NCI-H69 (cell line): ENCODE measurements at places on chromosomes 16 and 17.

- no peak for DNase-seq
Observed at GRCh38 chr16:59044616-59045015, 310.5 kb upstream of the GOT2 start.

GRCh38 chr16:1122398-1122765 lies 26.3 kb upstream of the C1QTNF8 start:
- DNase-seq: no peak

DNA sequence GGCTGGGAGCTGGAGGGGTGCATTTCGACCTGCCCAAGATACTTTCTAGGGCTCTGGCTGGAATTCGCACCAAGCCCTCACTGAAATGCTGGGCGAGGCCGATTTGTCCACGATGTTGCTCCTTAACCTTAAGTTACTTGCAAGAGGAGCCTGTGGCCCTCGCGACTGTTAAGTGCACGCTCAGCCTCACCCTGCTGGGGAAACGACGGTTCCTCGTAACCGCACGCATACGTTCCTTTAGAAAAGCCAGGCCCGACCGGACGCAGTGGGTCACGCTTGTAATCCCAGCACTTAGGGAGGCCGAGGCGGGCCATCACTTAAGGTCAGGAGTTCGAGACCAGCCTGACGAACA lies 607 bp upstream of the NCOR1 start:
- peak; percentile 73 for DNase-seq

DNA sequence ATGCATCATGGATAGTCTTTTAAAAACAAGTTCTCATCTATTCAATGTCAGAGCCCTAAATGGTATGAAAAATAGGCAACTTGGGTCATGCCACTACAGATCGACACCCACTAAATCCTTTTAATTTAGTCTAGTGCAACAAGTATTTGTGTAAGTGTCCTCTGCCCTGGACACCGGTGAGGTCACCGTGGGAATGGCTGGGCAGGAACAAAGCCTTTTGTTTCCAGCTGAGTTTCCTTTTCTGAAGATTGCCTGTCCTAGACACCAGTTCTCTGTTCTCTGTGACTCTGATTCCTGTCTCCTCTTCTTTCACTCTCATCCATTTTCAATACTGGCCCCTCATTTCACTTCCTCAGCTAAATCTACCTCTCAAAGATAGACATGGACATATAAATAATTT lies 446.5 kb downstream of the MAF start:
- no peak for DNase-seq

GRCh38 chr17:47172696-47173565 lies 16.2 kb downstream of the CDC27 start:
- DNase-seq: no peak

DNA sequence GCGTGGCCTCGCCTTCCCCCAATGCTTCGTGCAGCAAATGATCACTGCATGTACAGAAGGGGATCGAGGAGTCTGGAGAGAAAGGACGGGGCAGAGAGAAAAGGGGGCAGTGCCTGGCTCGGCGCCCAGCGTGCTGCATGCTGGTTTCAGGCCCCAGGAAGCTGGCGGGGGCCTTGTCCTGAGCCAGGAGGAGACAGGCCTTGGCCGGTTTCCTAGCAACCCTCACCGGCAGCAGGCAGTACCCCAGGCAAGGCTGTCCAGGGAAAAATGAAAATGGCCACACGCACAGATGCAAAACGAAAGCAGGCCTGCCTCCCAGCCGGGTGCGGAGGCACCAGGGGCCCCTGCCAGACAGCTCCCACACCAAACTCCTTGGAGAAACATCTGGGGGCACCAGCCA lies 126.3 kb downstream of the ZFHX3 start:
- DNase-seq: peak; percentile 90

GRCh38 chr17:6057562-6057961 lies 12.6 kb upstream of the WSCD1 start:
- no peak for DNase-seq

GRCh38 chr16:50573279-50573678 lies 25.1 kb downstream of the NKD1 start:
- peak; percentile 13 for DNase-seq

- DNase-seq: no peak
Observed at GRCh38 chr16:10827691-10828341, 9.2 kb upstream of the TVP23A start.

GRCh38 chr17:51238255-51238887 lies 21.5 kb downstream of the MBTD1 start:
- DNase-seq: no peak

DNA sequence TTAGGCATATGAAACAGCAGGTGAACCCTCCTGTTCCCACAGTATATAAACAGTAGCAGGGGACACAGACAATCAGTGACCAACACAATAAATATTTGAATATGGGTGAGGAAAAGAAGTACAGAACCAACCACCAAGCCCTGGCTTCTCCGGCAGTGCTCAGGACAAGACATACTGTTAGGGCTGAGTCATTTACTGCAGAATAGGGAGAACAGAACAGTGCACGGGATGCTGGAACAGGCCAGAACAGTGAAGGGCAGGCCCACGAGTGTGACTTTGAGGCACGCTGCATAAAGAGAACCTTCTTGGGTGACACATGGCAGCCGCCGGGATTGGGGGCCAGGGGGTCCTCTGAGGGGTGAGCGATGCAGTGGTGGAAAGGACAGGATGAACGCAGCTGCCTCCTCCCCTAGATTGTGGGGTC lies 160.4 kb downstream of the CMIP start:
- DNase-seq: peak; percentile 55

- no peak for DNase-seq
Observed at GRCh38 chr17:17388657-17389496, 85.7 kb downstream of the NT5M start.

DNA sequence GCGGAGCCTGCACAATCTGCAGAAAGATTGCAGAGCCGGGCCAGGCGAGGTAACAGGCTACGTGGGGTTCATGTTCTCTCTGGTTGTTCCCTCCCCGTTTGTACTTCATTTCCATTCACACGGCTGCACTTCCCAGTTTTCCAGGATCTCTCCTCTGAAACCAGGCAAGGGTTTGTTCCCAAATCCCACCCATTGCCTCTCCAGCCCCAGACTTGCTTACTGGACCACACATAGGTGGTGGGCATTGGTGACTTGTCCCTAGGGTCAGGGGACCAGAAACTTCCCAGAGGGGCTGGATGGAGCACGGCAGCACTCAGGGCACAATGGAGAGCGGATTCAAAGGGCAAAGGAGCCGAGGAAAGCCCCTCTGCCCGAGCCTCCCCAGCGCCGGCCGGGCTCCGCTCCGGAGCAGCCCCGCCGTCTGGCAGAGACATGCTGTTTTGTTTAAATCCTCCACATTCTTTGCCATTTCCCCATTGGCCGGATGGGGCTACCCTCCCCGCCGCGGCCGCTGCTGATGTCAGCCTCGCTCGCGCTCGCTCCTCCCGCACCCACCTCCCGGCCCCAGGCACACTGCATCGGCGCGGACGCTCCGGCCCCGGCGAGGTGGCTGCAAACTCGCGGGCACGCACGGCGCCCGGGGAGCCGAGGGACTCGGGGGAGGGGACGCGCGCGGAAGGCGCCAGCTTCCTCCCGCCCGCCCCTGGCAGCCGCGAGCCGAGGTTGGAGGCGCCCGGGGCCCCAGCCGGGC lies at the start of gene PITPNC1:
TSS of gene PITPNC1 (plus strand) at position 545 of the 751 bp plus-strand sequence.
- DNase-seq: peak; percentile 94

DNA sequence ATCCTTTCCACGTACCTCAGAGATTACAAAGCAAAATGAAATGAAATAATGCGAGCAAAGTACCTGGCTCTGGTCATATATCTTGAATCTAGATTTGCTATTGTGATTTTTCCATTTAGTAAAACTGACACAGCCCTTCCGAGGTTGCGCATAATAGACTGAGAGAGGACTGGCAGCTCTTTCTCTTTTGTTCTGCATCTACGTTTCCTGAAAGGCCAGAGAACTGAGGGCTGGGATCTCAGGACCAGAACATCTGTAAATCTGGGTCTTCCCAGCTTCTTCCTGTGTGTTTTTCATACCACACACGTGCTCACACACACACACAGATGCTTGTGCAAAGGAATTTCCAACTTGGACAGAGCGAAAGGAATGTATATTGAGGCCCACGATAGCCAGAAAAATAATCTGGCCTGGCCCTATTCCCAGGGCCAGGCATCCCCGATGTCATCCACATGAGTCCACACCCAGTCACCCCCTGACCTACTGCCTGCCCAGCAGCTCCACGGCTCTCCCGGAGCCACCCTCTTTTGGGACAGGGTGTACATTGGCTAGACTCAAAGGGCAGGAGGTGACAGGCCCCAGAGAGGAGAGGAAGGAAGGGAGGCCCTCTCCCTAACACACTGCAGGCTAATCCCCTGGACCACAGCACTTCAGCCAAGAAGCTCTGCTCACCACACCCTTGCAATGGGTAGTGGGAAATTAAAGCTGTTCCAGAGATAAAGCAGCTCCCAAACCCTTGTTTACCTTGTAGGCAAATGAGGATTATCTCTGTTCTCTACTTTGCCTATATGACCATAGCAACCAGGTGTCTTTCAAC lies 41.8 kb downstream of the NOL11 start:
- DNase-seq: no peak

- DNase-seq: no peak
Observed at GRCh38 chr16:80009971-80010659, 409.6 kb upstream of the MAF start.
